ENCODE measurements at places on chromosomes 3 and 15.
A peak's percentile ranks its signal among the peaks of the same experiment; 100 is the strongest.

- DNase-seq: no peak
Observed at GRCh38 chr15:91632176-91632575, 221.3 kb upstream of the SLCO3A1 start.

DNA sequence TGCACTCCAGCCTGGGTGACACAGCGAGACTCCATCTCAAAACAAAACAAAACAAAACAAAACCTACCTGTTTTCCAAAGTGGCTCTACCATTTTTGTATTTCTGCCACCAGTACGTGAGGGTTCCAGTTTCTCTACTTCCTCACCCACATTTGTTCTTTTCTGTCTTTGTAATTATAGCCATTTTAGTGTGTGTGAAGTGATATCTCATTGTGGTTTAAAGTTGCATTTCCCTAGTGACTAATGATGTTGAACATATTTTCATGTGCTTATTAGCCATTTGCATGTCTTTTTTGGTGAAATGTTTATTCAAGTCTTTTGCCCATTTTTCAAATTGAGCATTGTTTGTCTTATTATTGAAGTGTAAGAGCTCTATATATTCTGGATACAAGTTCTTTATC lies 50.7 kb downstream of the TRA2B start:
- DNase-seq: no peak

GRCh38 chr3:34277110-34277509 lies 478.7 kb downstream of the PDCD6IP start:
- DNase-seq: no peak

DNA sequence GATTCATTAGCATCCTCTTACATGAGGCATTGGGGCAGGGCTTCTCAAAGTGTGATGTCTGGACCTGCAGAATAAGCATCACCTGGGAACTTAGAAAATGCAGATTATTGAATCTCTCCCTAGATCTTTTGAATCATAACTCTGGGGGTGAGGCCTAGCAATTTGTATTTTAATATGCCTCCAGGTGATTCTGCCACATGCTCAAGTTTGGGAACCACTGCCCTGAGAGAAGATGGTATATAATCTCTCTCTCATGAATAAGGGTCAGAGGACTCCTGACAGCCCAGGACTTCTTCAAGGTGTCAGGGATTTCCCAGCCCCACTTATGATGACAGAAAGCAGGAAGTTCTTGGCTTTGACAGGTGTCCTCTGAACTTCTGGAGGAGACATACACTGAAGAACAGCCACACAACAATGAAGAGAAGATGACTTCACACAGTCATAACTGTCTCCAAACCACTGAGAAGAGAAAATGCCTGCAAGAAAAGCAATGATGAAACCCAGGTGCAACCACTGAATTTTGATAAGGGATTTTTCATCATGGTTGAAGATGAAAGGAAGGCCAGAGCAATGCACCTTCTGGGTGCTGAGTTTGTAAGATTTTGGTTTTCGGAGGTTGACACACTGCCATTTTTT lies 211.9 kb upstream of the MRPL3 start:
- no peak for DNase-seq

DNA sequence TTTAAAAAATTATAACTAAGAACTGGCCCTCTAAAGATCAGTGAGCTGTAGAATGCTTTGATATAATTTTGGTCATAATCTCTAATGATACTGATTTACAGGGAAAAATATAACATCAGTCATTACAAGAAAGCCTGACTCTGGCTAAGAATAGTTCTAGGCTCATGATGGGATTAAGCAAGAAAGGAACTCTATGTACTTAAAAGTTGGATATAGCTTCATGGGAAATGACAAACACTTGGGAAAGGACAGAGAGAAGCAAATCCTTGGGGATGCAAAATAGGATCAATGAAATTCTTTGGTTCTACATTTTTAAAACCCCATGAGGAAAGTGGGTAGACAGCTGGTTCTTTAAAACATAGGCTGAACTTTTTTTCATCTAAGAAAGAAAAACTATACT lies 472.7 kb upstream of the NR2F2 start:
- no peak for DNase-seq

- DNase-seq: no peak
Observed at GRCh38 chr15:87538327-87538834, 718.2 kb downstream of the NTRK3 start.

DNA sequence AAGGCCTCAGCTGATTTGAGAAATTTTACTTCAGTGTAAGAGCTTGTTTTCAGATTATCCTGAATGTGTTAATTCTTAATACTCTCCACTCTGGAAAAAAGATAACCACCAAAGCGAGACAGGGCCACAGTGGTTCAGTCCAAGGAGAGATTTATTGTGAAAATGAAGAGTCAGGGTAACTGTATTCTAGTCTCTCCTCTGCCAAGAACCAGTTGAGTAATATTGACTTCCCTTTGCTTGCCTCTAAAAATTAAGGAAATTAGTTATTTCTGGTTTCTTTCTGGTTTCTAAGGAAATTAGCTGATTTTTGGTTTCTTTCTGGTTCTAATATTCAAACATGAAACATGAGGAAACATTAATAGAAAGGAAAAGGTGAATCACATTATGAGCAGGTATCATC lies 34.9 kb downstream of the PPP1R2 start:
- DNase-seq: no peak

GRCh38 chr3:139642996-139643395 lies 34.8 kb downstream of the NMNAT3 start:
- DNase-seq: no peak

GRCh38 chr3:156788846-156789245 lies 37.3 kb upstream of the LEKR1 start:
- no peak for DNase-seq

GRCh38 chr3:133106169-133106568 lies 68.0 kb downstream of the TMEM108 start:
- DNase-seq: no peak

- DNase-seq: no peak
Observed at GRCh38 chr15:58448331-58448730, 16.5 kb downstream of the LIPC start.

- DNase-seq: no peak
Observed at GRCh38 chr3:190616637-190617036, 102.8 kb downstream of the IL1RAP start.

DNA sequence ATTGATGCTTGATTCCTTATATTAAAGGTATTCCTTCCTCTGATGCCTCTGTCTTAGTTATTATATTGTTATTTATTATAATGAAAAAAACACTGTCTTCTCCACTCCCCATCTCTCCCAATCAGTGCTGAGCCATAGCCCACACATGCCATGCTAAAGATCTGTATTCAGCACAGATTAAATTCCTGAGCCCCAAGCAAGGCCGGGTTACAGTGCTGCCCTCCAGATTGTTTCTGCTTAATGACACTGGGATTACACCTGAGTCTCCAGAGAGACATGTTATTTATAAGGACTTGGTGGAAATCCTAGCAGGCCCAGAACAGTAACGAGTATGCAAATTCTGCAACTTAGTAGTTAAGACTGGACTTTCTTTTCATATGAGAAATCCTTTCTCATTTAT lies 305.9 kb upstream of the UMPS start:
- no peak for DNase-seq

DNA sequence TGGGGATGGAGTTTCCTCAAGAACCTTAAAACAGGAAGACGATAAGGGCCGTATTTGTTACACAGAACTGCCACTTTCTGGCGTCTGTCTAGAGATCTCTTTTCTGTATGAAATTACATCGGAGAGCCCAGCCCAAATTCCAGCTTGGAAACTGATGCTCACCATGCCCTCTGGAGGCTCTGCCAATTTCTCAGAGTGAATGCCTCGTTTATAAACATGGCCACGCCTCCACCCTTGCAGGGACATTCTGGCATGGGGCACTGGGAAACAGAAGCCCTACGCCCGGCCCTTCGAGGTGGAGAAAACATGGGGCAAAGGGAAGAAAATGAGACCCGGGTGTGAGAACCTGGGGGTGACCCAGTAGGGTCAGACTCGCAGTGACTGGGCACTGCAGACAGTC lies 53.4 kb upstream of the SEC13 start:
- no peak for DNase-seq

DNA sequence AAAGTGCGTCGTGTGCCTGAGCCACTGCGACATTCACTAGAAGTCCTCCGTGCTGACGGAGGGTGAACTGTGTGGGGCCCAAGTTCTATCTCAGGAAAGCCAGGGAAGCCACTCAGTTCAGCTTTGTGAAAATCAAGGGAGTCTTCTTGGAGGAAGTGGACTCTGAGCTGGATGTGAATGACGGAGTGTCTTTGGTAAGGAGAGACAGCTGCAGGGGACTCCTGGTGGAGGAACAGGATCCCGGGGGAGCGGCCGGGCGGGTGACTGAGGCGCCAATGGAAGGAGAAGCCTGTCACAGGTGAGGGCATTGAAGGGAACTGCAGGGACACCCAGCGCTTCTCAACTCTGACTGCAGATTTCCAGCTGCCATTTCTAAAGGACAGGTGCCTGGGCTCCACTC lies 75.6 kb downstream of the APBA2 start:
- DNase-seq: no peak

DNA sequence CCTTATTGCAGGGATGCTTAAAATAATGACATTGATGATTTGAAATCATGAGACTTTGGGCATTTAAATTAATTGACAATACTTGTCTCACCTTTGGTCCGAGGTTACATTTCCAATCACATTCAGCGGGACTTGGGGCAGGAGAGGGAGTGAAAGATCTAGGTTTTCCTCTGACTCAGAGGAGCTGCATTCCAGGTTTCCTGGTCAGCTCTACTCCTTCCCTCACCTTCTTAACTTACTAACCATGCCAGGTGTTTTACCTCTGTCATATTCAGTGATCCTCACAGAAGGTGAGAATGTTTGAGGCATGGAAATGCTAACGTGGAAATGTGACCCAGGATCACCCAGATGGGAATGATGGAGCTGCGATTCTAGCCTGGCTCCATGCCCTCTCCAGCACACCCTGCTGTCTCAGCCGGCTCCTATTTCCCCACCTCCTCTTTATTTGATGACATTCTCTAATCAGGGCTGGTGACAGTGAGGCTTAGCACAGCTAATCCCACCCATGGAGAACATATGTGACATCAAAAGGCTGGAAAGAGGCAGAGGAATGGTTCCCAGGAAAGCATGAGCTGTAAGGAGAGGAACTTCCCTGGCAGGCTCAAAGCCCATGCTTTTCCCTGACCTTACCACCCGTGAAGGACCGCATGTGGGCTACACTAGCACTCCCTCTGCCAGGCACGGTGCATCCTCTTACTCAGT lies 38.7 kb downstream of the THSD4 start:
- no peak for DNase-seq

- no peak for DNase-seq
Observed at GRCh38 chr15:56891852-56892440, 26.5 kb upstream of the TCF12 start.

DNA sequence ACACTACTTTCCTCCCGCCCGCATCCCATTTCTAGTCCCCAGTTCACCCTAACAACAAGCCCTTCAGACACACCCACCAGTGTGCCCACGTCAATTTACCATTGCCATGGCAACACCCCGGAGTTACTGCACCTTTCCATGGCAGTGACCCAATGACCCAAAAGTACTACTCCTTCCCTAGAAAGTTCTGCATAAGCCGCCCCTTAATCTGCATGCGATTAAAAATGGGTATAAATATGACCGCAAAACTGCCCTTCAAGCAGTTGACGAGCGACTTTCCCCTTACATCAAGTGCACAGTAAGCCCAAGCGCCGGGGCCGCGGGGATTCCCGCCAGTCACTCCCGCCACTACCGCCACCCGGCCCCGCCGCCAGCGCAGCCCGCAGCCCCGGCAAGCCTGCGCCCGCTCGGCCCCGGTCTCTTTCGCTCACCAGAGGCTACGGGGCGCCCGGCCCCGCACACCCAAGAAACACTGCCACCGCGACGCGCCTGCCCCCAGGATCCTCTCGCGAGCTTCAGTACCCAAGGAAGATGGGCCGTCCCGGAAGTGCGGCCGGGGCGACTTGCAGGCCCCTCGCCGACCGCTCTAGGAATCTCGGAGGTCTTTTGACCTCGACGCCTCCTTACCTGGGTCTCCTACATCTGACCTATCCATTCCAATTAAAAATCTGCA lies 27.2 kb upstream of the ZNF502 start:
- DNase-seq: peak; percentile 40

DNA sequence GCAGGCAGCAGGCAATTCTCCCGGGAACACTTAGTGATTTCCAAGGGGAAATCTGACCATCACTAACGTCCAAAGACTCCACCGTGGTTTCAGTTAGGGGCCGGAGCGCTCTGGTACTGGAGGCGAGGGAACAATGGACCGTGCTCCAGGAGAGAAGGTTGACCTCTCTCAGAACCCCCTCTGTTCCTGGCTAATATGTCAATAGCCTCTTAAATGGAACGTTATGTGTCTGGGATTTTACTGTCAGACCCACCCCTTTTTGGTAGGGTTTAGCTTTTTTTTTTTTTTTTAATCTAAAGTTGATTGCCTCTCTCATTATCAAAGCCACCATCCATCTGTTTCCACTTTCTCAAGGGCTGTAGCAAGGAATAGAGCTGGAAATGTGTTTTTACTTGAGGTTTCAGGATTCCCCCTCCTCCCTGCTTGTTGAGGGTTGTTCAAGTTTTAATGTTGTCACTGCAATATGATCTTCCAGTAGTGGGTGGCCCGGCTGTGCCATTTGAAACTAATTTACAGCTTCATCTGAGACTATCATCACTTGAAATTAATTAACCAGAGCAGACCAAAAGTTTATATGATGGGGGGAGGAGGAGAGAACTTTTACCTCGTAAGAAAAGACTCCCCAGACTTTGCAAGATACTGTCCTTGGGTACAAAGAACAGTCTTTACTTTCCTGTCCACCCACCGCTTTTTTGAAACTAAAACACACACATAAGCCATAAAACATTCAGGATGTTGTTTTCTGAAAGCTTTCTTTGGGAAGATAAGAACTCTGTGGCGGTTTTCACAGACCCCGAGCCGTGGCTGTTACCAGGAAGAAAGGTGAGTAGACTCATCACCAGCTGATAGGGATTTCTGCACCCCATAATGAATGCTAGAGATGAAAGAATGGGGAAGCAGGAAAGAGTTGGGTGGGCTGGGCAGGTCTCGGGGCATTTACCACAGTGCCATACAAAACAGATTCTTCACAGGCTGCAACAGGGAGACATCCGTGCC lies 187.8 kb downstream of the UACA start:
- DNase-seq: no peak

DNA sequence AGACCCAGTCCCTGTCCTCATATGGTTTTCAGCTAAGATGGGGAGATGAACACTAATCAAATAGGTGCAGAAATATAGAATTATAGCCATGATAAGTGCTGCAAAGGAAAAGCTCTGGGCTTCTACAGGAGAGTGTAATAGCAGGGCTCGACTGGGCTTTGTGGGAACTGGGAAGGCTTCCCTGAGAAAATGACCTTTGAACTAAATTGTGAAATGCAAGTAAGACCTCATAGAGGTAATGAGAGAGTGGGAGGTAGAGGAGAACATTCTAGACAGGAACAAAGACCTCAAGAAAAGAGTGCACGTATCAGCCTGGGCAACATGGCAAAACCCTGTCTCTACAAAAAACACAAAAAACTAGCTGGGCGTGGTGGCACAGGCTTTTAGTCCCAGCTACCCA lies 231.6 kb downstream of the ABHD5 start:
- no peak for DNase-seq

DNA sequence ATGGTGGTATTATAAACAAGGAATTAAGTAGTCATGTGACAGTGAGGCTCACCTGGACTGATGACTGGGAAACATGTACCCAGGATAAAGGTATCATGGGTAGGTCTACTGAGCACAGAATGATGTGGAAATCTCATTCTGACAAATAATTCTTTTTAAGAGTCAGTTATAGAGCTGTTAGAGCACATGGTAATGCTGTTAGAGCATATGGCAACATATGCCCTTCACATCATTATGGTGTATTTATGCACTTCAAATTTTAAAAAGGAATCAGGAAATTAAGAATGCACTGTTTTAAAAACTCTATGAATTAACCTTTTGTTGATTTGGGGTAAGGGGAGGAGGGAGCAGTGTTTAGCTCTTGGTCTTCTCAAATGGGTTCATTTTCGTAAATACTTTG lies 1.7 kb downstream of the SLC6A20 start:
- DNase-seq: no peak

- no peak for DNase-seq
Observed at GRCh38 chr15:96089405-96090058, 241.0 kb upstream of the NR2F2 start.

Measured in hypothalamus (tissue), 51 donors.